Stimulated activated CD4-positive, alpha-beta T cell treated with anti-CD3 and anti-CD28 coated beads, Interleukin-12 subunit alpha, Interleukin-12 subunit beta, amount 100 ng/mL, for 48 hours (primary cell): ENCODE measurements at places on chromosomes 11 and 22.

- DNase-seq, result no peak
Measured at GRCh38 chr11:15927864-15928217, 428.5 kb downstream of the SOX6 start.

- no peak for DNase-seq
Measured at GRCh38 chr22:43331698-43332097, 11.5 kb downstream of the SCUBE1 start.

DNA sequence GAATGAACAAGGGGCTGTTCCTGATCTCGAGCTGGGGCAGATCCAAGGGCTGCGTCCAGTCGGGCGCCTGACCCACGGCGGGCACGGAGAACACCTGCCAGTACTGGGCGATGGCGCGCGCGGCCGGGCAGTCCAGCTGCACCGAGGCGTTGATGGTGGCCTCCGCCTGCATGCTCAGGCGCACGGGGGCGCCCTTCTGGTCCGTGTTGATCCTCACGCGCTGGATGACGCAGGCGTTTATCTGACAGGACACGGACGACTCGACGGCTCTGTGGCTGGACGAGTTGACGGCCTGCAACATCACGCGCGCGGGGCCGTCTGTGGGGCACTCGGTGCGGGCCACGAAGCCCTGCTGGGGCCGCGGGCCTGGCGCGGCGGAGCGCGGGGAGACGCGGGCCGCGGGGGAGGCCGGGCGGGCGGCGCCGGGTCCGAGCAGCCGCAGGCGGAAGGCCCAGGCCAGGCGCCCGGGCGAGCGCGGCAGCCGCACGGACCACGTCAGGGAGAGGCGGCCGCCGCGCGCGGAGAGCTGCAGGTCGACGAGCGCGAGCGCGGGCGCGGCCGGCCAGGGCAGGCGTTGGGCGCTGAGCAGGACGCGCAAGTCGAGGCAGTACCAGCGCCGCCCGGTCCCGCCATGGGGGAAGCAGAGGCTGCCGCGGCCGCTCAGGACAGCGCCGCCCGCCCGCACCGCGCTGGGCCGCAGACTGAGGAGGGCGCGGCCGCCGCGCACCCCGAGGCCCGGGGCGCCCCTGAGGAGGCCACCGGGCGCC, 511 bp downstream of the PKDREJ start:
- DNase-seq, result no peak

- no peak for DNase-seq
Measured at GRCh38 chr11:77090373-77091111, 12.1 kb upstream of the OMP start.

DNA sequence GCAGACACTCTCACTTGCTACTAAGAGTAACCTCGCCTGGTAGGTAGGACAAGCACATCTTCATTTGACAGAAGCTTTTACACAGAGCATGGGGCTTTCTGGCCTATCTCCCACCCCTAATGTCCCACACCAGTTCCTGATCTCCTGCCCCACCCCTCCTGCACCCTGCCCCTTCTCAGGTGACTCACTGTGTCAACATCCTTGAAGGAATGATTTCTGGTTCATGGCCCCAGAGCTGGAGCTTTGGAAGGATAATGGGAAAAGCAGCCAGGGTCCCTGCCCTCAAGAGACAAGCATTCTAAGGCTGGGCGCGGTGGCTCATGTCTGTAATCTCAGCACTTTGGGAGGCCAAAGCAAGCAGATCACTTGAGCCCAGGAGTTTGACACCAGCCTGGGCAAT, 47.2 kb downstream of the LRFN4 start:
- DNase-seq, result no peak
